ENCODE measurements at places on chromosomes 1 and 21. TPM values are rescaled to one million over a fixed set of nuclear protein-coding genes. Genes with fewer than 3 reads are reported as not detected.

DNA sequence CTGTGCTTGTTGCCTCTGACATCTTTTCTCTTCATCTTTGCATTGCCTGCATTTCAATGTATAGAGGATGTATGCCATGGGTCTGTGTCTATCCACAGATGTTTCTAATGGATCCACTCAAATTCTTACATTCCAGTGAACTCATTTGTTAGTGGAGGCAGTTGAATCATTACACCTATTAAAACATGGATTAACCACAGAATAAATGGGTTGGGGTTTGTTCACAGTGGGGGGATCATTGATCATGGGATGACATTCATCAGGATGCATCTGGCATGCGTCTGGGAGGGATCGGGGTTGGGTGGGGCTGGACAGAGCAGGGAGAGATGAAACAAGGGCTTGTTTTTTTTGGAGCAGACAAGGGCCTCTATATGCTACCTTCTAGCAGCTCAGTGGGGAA lies 182.5 kb downstream of the RHOU start:
- no peak for DNase-seq

- DNase-seq, result no peak
Observed at GRCh38 chr1:147236959-147237791, 5.3 kb upstream of the CHD1L start.

GRCh38 chr1:164296172-164296571 lies 262.8 kb upstream of the PBX1 start:
- DNase-seq, result no peak

- DNase-seq, result no peak
Observed at GRCh38 chr1:221998781-221999180, 256.9 kb upstream of the DUSP10 start.

DNA sequence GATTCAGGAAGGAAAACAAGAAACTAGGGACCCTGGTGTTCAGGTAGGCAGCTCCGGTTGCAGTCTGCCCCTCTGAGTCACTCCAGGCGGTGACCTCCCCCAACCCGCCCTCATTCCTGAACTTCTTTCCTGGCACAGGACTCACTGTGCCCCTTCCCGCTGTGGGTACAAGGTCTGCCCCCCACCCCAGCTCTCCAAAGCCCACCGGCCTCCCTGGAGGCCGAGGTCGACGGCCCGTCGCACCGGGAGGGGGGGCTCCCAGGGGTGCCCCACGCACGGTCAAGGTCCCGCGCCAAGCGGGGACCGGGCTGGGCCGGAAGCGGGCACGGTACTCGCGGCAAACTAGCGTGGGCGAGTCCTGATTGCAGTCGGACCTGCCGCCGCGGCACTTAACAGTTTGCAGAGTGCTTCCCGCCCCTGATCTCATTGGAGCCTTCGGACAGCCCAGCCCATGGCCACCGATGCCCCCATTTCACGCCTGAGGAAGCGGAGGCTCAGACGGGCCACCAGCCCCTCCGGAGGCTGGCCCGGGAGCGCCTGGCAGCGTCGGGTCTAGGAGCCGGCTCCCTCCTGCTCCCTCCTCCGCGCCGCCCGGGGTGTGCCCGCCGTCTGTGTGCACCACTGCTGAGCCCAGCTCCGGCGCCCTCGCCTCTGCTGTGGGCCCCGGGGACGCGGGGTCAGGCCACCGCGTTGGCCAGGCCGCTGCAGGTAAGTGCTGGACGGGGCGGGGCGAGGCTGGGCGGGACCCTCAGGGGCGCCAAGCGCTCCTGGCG lies at the start of gene GJB3:
Gene GJB3, plus strand, starts transcription at position 144 of the 773 bp plus-strand sequence. CDS start 3,549 bp downstream, outside the sequence.
- no peak for DNase-seq

GRCh38 chr1:18481921-18482701 lies 1.4 kb downstream of the KLHDC7A start:
- no peak for DNase-seq

The LHX8 gene
- 0.52 TPM for total RNA-seq

The FABP3 gene
- total RNA-seq, result 20.4 TPM

The ZNF695 gene
- 1.5 TPM for total RNA-seq

The KLF17 gene
- total RNA-seq, result 0.09 TPM

Data from astrocyte (in vitro differentiated cells and primary cell).